ENCODE measurements at places on chromosomes 11 and 22.

DNA sequence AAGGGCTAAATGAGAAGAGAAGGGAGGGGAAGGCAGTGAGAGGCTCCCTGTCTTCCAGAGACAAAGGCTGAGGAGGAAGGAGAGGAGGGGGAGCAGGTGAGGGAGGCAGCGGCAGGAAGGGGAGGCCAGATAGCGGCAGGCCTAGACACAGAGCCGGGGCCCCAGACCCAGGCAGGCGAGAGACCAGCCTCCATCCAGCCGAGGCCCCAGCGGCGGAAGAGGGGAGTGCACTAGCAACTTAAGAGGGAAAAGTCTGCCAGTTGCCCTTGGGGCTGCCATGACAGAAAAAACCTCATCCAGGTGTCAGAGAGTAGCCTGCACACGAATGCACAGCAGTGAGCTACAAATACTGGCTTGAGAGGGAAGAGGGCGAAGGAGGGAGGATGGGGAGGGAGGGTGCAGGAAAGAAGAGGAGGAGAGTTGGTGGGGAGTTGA is 46.7 kb downstream of the IGLL1 start:
- H3K4me3 ChIP-seq = no peak overlapping the region
- H3K36me3 ChIP-seq = no peaks in the 10 kb centered on the region
- no peak for DNase-seq
- H3K27me3 ChIP-seq = no peaks in the 10 kb centered on the region
- peak overlapping the region; percentile 47 for H3K27ac ChIP-seq

DNA sequence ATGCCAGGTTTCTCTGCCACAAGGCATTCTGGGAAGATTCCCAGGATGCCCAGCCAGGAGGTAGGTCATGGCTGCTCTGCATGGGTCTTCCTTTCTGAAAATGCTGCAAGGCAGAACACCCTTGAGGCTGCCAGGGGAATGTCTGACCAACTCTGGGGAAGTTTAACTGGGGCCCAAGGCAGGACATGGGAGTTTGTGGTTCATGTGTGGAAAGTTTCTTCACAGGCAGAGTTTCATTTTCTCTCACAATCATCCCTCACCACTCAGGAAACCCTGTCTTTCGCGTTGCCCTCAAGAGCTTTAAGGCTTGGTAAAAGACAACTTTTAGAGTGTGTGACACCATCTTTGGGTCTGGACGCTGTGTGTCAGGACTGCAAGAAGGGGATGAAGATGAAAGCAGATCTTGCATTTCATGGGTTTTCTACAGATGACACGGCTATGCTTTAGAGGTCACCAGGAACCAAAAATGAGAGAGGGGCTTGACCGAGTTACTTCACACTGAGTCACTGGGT is 133.5 kb downstream of the CD44 start:
- no peak overlapping the region for H3K27ac ChIP-seq
- peak; percentile 22 for DNase-seq
- H3K36me3 ChIP-seq = no peaks in the 10 kb centered on the region

- H3K36me3 ChIP-seq = no peaks in the 10 kb centered on the region
- no peak overlapping the region for H3K4me3 ChIP-seq
- no peak overlapping the region for H3K27ac ChIP-seq
- no peak for DNase-seq
- peaks cover 11% of the 10 kb centered on the region for H3K4me1 ChIP-seq
Measured at GRCh38 chr11:11965656-11966353, 42.6 kb downstream of the DKK3 start.

GRCh38 chr11:85918910-85919794 is 64.0 kb downstream of the CCDC83 start:
- DNase-seq = no peak
- no peak overlapping the region for H3K4me3 ChIP-seq
- H3K36me3 ChIP-seq = no peaks in the 10 kb centered on the region
- no peak overlapping the region for H3K27ac ChIP-seq
- H3K27me3 ChIP-seq = no peaks in the 10 kb centered on the region
- H3K4me1 ChIP-seq = no peaks in the 10 kb centered on the region
